ENCODE measurements at places on chromosomes 7 and 10.

- no peak for DNase-seq
Measured at GRCh38 chr10:123790132-123790885, 101.3 kb downstream of the CPXM2 start.

DNA sequence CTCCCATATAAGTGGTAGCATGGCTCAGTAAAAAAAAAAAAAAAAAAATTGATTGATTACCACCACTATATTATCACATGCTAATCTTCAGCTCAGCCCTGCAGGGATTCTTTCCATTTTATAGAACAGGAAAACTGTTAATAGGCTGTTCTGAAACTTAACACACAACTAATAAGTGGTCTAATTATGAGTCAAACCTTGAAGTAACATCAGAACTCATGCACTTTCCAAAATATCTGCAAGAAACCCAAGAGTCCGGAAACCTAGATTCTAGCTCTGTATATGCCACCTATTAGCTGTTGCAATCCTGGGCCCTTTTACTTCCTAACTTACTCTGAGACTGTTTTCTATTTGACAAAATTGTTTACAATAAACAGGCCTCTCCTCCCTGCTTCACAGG is 23.9 kb downstream of the SEM1 start:
- no peak for DNase-seq

- DNase-seq = no peak
Measured at GRCh38 chr7:154372011-154372601, 319.9 kb downstream of the DPP6 start.

GRCh38 chr7:157832006-157832405 is 495.2 kb downstream of the DNAJB6 start:
- no peak for DNase-seq

- no peak for DNase-seq
Measured at GRCh38 chr7:17041324-17041723, 159.5 kb upstream of the AGR3 start.

GRCh38 chr10:122304054-122304579 is 33.0 kb downstream of the BTBD16 start:
- DNase-seq = no peak

DNA sequence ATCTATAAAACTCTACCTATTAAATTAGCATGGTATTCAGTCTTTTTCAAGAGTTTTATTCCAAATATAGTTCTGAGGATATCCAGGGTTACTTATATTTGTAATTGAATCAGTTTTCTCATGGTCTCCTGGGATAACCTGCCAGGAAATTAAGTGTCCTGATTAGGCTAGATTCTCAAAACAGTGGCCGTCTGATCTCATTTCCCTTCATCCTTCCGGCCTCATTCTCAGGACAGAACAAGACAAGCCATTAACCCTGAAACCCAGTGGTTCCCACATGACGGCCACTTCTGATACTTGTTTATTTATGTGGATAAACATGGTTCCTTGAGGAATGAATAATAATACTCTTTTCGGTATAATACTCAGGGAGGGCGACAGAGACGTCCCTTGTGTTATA is 417.6 kb upstream of the POT1 start:
- no peak for DNase-seq

GRCh38 chr10:852386-852785 is 79.1 kb downstream of the LARP4B start:
- no peak for DNase-seq

DNA sequence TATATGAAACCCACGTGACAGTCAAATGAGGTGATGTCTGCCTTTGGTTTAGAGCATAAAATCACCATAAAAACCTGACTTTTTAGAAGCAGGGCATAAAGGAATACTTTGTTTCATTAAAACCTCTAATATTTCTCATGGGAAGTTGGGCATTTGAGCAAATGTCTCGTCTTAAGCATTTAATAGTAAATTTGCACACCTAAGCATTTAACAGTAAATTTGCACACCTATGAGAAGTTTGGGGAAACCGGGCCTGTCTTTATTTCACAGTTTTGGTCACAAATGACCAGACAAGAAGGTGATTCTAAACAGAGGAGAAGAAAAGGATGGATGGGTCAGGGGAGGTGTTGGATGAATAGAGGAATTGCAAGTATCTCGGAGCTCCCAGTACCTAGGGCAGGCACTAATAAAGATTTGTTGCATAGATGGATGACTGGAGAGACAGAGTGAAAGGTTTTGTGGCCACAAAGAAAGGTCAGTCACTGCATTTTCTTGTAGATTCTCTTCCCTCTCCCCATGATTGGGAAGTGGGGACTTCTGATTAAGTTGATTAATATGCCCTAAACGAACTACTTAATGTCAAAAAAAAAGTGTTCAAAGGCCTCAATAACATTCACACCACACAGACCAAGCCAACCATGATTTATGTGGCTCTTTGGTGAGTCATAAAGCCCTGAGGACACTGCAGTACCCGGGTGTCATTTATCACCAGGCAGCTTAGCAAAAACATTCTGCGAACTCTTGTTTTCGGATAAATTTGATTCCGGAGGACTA is 158.2 kb downstream of the SPAG6 start:
- no peak for DNase-seq

GRCh38 chr10:48595539-48595932 is 9.3 kb downstream of the ARHGAP22 start:
- DNase-seq = no peak

DNA sequence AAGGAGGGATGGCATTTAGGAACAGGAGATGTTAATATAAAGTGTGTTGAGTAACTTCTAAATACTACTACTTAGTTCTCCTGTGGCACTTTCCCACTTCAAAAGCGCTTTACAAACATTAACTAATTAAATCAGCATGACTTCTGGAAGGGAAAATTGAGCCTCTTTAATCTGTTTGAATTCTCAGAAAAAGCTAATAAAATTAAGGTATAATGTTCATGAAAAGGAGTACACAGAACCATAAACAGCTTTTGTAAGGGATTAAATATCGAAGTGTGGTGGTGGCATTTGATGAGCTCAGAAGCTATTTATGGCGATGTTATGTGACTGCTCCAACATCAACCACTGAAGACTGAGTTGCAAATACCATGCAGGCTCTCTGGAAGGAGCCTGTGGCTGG is 10.2 kb upstream of the VAX1 start:
- DNase-seq = no peak

DNA sequence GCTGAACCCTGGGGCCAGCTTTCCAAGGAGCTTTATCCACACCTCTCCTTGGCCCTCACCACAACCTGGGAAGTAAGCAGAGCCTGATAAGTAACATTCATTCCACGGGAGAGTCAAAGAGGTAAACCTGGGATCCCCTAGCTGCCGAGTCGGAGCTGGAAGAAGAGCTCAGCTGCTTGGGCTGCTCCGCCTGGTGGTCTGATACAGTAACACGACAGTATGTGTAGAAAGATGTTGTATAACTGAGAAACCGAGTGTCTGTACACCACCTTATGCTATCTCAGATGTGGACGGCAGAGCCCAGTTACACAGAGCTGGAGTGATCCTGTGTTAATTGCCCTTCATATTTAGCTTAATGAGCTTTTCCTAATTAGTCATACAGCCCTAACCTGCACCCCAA is 151.3 kb upstream of the KMT2E start:
- DNase-seq = no peak

GRCh38 chr7:195830-196128 is 3.4 kb downstream of the FAM20C start:
- no peak for DNase-seq

GRCh38 chr10:67836972-67837371 is 1.0 kb downstream of the DNAJC12 start:
- no peak for DNase-seq

DNA sequence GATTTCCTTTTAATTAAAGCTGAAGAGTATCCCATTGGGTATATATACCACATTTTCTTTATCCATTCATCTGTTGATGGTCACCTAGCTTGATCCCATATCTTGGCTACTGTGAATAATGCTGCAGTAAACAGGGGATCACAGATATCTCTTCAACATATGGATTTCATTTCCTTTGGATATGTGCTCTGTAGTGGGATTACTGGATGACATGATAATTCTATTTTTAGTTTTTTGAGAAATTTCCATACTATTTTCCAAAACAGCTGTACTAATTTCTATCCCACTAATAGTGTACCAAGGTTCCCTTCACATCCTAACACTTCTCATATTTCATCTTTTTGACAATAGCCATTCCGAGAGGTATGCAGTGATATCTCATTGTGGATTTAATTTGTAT is 48.8 kb upstream of the PRPS1L1 start:
- DNase-seq = no peak

- DNase-seq = no peak
Measured at GRCh38 chr7:154841731-154842331, 161.1 kb downstream of the PAXIP1 start.

GRCh38 chr10:21493784-21494183 is 31.7 kb downstream of the SKIDA1 start:
- no peak for DNase-seq

GRCh38 chr7:103349805-103350204 is 2.4 kb downstream of the PSMC2 start:
- DNase-seq = no peak

DNA sequence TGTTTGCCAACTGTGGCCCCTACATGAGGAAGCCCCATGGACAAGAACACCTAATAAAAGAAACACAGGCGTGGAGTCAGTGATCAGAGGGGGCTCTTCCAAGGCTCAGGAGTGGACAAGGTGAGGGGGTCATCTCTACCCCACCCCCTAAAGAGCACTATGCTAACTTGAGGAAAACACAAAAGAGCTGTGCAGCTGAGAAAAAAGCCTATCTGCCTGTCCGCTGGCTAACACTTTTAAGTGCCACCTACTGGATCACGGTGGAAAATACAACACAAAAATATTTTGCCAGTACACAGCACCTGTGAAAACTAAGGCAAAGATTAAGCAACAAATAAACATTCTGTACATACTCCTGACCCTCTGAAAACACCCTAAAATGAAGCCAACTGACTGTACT is 53.1 kb upstream of the COBL start:
- DNase-seq = no peak

GRCh38 chr10:74988832-74989561 is 122.5 kb upstream of the SAMD8 start:
- DNase-seq = no peak

Measured in stimulated activated CD4-positive, alpha-beta T cell treated with anti-CD3 and anti-CD28 coated beads, Interleukin-15, amount 100 ng/mL, for 24 hours (primary cell).